ENCODE measurements at places on chromosomes 13 and 19. TPM values are rescaled to one million over a fixed set of nuclear protein-coding genes. Genes with fewer than 3 reads are reported as not detected.
A peak's percentile ranks its signal among the peaks of the same experiment; 100 is the strongest.

GRCh38 chr19:49690656-49691242 is at the start of gene CPT1C:
TSS of gene CPT1C (plus strand) at chr19:49691116. CDS start at chr19:49692253, 1,137 bp downstream.
- DNase-seq, result peak; percentile 84

GRCh38 chr13:43783820-43784219 is 3.0 kb downstream of the ENOX1 start:
- no peak for DNase-seq

Gene TINCR
- 0.22 TPM for total RNA-seq

DNA sequence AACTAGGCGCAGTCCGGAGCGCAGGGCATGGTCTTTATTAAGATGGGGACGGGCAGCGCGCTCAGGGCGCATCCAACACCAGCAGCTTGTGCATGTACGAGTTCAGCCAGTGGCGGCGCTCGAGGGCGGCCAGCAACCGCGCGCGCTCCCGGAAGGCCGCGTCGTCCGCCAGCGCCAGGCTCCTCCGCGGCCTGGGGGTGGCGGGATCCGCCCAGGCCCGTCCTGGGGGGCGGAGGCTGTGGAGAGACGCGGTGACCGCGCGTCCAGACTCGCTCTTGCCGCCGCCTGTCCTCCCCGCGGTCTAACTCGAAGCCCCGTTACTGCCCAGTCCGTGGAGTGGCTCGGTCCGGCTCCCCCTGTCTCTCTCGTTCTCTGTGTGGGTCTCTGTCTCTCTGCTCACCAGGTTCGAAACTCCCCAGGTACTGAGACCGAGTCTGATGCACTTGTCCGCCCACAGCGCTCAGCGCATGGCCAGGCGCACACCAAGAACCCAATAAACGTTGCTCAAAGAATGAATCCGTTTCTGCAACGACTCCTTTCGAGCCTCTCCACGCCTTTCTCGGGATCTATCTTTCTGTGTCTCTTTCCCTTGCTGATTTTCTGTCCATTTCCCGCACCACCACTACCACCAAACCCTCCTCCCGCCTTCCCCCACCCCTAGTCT is 702 bp downstream of the PTH2 start:
- DNase-seq, result no peak

- DNase-seq, result no peak
Observed at GRCh38 chr19:3491396-3492119, 8.3 kb upstream of the SMIM44 start.

GRCh38 chr13:40175639-40176038 is 490.8 kb downstream of the FOXO1 start:
- DNase-seq, result no peak

Gene CYP4F2
- 0.31 TPM for total RNA-seq

DNA sequence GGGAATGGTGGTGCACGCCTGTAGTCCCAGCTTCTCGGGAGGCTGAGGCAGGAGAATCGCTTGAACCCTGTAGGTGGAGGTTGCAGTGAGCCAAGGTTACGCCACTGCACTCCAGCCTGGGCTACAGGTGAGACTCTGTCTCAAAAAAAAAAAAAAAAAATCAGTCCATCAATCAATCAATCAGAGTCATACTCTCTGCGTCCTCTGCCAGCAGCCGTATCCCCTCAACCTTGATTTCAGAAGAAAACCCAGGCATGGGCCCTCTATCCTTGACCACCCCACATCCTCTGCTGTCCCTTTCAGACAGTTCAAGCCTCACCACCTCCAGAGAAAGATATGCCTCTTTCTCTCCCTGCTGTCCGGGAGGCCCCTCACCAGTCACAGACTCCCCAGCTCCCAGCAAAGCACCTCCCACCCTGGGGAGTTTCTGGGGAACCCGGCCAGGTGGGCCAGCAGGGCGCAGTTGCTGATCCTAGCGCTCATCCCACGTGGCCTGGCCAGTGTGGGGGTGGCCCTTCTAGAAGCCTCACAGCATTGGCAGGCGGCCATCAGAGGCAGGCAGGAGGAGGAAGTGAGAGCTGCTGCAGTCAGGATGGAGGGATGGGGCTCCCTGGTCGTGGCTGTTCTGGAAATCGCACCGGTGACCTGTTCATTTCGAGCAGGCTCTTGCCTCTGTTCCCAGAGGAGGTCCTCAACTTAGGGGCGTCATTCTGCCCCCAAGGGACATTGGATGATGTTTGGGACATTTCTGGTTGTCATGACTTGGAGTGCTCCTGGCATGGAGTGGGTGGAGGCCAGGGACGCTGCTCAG is 10.2 kb upstream of the JSRP1 start:
- DNase-seq, result peak; percentile 86

DNA sequence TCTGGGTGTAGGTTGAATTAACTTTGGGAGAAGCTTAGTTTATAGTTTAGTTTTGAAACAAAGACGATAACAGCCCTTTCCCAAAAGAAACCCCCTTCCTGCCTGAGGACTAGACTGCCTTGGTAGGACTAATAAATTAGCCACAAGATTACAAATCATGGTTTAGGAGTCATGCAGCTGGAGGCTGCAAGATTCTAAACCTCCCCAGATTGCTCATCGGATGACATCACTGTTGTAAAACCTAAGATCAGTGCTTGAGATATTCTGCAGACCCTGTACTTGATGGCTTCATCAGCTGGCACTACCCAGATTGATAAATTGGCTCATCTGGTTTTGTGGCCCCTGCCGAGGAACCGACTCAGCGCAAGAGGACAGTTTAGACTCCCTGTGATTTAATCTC is 35.9 kb upstream of the MPHOSPH8 start:
- no peak for DNase-seq

- DNase-seq, result no peak
Observed at GRCh38 chr19:54792814-54793213, 10.6 kb upstream of the KIR2DL4 start.

DNA sequence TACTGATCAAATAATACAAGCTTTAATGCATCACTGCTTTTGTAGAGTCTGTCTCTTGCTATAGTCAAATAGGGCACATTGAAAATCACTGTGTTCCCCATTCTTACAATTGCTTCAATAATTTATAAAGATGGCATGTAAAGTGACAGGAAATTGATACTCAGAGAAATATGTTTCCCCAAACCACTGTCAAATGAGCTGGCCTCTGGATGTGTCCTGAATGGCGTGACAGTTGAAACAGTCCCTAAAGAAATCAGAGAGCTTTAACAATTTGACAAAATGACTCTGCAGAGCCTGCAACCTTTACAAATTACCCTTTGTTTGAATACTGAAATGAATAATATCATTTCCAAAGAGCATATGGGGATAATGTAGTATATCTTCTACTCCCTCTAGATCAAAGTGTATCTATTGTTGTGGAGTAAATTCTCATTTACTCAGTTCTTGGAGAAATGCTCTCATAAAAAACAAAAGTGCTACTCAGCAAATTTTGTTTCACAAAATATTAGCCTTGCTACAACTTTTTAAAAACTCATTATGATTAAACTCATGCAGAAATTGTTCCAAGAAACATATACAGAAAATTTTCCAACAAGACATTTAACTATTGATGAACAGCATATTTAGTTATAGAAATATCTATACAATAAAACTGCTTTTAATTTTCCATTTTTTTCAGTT is 763.2 kb upstream of the SPRY2 start:
- no peak for DNase-seq

GRCh38 chr13:112972867-112973576 is 4.0 kb downstream of the MCF2L start:
- no peak for DNase-seq

DNA sequence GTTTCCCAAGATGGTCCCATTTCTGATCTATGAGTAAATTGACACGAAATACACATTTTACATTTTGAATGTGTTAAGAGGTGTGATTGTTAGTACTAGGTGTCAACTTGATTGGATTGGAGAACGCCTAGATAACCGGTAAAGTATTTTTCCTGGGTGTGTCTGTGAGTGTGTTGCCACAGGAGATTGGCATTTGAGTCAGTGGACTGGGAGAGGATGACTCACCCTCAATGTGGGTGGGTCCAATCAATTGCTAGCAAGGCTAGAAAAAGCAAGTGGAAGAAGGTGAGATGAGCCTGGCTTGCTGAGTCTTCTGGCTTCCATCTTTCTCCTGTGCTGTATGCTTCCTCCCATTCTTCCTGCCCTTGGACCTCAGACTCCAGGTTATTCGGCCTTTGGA is 960.7 kb upstream of the PCDH9 start:
- no peak for DNase-seq

GRCh38 chr19:49335071-49335783 is at the start of gene CD37:
TSS of gene CD37 (plus strand) at chr19:49335406. CDS start at chr19:49335541, 135 bp downstream.
- DNase-seq, result no peak

- DNase-seq, result no peak
Observed at GRCh38 chr19:41424335-41425173, 2.6 kb downstream of the B3GNT8 start.

DNA sequence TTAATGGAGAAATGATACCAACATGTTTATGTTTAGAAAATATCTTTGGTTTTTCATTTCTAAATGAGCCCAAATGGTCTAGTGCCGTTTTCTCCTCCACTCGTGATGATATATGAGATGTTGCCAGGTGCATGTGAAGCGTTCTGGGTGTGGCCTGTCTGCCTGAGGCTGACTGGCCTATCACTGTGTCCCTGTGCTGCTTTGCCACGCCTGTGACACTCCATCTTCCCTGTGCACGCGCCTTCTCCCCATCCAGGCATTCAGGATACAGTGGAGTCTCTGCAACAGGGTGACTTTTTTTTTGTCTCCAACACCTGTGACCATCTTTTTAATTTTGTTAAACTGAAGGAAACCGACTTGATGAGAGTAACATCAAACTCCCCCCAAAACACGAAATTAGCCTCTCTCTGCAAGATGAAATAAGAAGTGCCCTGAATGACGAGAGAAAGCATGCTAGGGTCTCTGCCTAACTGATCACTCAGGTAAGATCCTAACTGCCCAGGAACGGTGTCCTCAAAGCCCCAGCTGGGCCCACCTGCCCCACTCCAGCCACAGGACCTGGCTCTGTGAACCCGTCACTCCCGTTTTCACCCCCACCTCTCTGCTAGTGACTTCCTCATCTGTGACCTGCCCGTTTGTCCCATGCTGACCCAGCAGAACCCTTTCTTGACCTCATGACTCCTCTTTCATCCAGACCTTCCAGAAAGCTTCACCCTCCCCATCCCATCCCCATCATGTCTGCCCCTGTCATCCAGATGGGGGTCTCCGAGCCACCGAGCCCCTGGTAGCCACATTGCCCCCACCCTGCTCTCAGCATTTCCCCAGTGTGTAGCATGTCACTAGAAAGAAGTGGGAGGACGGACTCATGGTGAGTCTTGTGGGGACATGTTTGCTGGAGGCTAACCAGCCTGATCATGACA is 33.2 kb upstream of the TFDP1 start:
- no peak for DNase-seq

Gene SHC2
- total RNA-seq, result 76.2 TPM

Measured in pancreas (tissue), 10 donors.